ENCODE measurements at places on chromosomes 2 and 18. TPM values are rescaled to one million over a fixed set of nuclear protein-coding genes. Genes with fewer than 3 reads are reported as not detected.
A peak's percentile ranks its signal among the peaks of the same experiment; 100 is the strongest.

GRCh38 chr2:146990311-146991054 lies 854.3 kb upstream of the ACVR2A start:
- peaks cover 14% of the 10 kb centered on the region for H3K4me1 ChIP-seq
- no peaks in the 10 kb centered on the region for H3K27me3 ChIP-seq
- no peak overlapping the region for H3K4me3 ChIP-seq
- H3K27ac ChIP-seq, result no peak overlapping the region
- no peaks in the 10 kb centered on the region for H3K36me3 ChIP-seq

GRCh38 chr2:161946489-161947107 lies 127.4 kb downstream of the DPP4 start:
- H3K27me3 ChIP-seq, result peaks cover 4% of the 10 kb centered on the region
- no peaks in the 10 kb centered on the region for H3K4me1 ChIP-seq
- no peak overlapping the region for H3K27ac ChIP-seq
- DNase-seq, result peak; percentile 9
- H3K4me3 ChIP-seq, result no peak overlapping the region

GRCh38 chr2:76579911-76580310 lies 869.2 kb upstream of the GCFC2 start:
- no peak overlapping the region for H3K27ac ChIP-seq
- H3K36me3 ChIP-seq, result no peaks in the 10 kb centered on the region
- no peak for DNase-seq

- H3K4me1 ChIP-seq, result peaks cover 2% of the 10 kb centered on the region
- no peaks in the 10 kb centered on the region for H3K36me3 ChIP-seq
- H3K27me3 ChIP-seq, result no peaks in the 10 kb centered on the region
These were observed 38.3 kb downstream of the SRSF7 start for GRCh38 chr2:38712871-38713270.

The NEB gene
- total RNA-seq, result 0.53 TPM
